ENCODE measurements at places on chromosomes 4 and X. TPM values are rescaled to one million over a fixed set of nuclear protein-coding genes. Genes with fewer than 3 reads are reported as not detected.
A peak's percentile ranks its signal among the peaks of the same experiment; 100 is the strongest.

GRCh38 chr4:150010525-150011126, 67.6 kb upstream of the DCLK2 start:
- no peak for DNase-seq

GRCh38 chrX:50813843-50814661, at the start of gene SHROOM4:
Gene SHROOM4, minus strand, starts transcription at chrX:50814194. Its CDS starts 176 bp downstream, at chrX:50814018.
- DNase-seq: peak; percentile 45

DNA sequence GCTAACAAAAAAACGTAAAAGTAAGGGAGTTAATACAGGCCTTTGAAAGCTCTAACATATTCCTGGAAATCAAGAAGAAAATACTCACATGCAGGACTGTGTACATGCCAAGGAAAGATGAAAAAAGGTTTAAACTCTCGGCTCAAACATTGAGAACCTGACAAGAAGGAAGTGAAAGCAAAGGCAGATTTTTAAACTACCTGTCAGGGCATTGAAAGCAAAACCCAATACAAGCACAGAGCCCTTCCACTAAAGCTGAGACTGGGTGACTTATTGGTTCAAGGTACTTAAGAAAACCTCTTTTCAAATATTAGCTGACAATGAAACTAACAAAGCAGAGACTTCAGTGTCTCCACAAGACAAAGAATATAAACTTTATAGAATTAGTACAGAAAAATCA, 313.0 kb upstream of the GRID2 start:
- DNase-seq: no peak

- DNase-seq: no peak
Measured at GRCh38 chrX:17559728-17560379, 177.4 kb upstream of the SCML1 start.

Gene SAT1
- 227 TPM for total RNA-seq

Gene CAPN6
- total RNA-seq: 0.28 TPM

Gene DCAF8L1
- total RNA-seq: not detected

Gene PPBP
- 1.4 TPM for total RNA-seq
